ENCODE measurements at places on chromosomes 2 and 18. TPM values are rescaled to one million over a fixed set of nuclear protein-coding genes. Genes with fewer than 3 reads are reported as not detected.

The CCDC102B gene
- total RNA-seq, result 3.1 TPM

The TRMT61B gene
- total RNA-seq, result 24.3 TPM

The QPCT gene
- 19.5 TPM for total RNA-seq

DNA sequence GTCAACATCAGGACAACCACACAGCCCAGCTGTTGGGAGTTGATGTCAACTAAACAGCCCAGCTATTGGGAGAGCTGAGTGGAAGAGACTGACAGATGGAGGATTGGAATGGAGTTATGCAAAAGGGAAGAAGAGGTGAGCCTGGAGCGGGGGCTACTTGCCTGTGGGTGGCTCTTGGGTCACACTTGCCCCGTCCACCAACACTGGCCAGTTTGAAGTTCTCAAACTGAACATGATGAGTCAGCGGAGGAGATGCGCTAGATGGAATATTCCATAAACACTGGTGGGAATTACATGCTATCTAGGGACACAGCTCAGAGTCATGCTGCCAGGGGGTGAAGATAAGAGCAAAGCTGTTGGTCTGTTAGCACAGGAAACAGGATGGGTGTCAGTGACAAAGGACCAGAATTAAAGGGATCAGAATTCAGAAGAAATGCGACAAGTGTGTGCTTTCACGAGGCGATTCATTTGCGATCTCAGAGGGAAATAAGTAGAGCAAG lies 33.2 kb upstream of the AGAP1 start:
- no peak for DNase-seq
- H3K4me1 ChIP-seq, result no peaks in the 10 kb centered on the region
- H3K36me3 ChIP-seq, result no peaks in the 10 kb centered on the region
- H3K27me3 ChIP-seq, result no peaks in the 10 kb centered on the region

GRCh38 chr18:42854558-42854957 lies 260.9 kb downstream of the RIT2 start:
- H3K27me3 ChIP-seq, result no peaks in the 10 kb centered on the region
- no peak for DNase-seq
- H3K27ac ChIP-seq, result no peak overlapping the region
- H3K4me1 ChIP-seq, result peaks cover 12% of the 10 kb centered on the region
- H3K4me3 ChIP-seq, result no peak overlapping the region

DNA sequence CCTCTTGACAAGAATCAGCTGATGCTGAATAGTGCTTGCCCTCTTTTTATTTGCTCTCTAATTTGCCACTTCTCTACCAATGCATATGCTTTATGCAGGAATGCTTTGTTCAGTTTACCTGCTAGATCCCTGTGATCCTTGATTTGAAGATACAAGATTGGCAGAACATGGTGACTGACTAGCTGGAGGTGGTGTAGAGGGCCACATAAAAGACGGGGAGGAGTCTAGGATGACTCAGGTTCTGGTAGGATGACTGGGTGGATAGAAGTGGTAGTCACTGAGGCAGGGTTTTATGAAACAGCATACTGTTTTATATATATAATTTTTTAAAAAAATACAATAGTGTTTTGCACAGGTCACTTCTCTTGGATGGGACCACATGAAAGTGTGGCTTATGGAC lies 6.3 kb upstream of the ADGRF3 start:
- peaks cover 15% of the 10 kb centered on the region for H3K36me3 ChIP-seq
- DNase-seq, result no peak
- peaks cover 26% of the 10 kb centered on the region for H3K4me1 ChIP-seq

- peaks cover 28% of the 10 kb centered on the region for H3K4me1 ChIP-seq
- H3K4me3 ChIP-seq, result no peak overlapping the region
- H3K27me3 ChIP-seq, result no peaks in the 10 kb centered on the region
- H3K36me3 ChIP-seq, result no peaks in the 10 kb centered on the region
- no peak for DNase-seq
Observed at GRCh38 chr2:199987586-199987985, 32.2 kb downstream of the MAIP1 start.

DNA sequence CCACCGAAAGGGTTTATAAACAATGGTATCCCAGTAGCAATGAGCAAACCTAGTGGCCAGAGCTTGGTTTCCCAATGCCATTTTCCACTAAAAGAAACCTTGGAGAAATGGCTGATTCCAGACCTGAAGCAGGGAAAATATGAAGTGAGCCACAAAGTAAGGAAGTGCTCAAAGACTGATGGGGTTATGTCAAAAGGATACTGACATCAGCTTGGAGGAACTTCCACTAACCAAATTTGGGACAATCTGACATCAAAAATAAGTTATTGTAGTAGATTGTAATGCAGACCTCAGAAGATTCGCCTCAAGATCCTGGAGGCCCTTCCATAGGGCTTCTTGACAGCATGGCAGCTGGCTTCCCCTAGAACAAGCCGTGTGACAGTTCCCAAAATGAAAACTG lies 79.4 kb upstream of the SP3 start:
- no peak overlapping the region for H3K4me3 ChIP-seq
- H3K27me3 ChIP-seq, result no peaks in the 10 kb centered on the region
- H3K36me3 ChIP-seq, result peaks cover 7% of the 10 kb centered on the region
- no peak overlapping the region for H3K27ac ChIP-seq
- peaks cover 14% of the 10 kb centered on the region for H3K4me1 ChIP-seq
- DNase-seq, result no peak
